Right lung (tissue), 10 donors: ENCODE measurements at places on chromosomes 1 and 21. TPM values are rescaled to one million over a fixed set of nuclear protein-coding genes. Genes with fewer than 3 reads are reported as not detected.

Gene AMPD1
- 3.0 TPM for polyA plus RNA-seq

Gene PTPRF
- 149 TPM for polyA plus RNA-seq

Gene PPIAL4G
- 0.05 TPM for polyA plus RNA-seq

Gene NFASC
- polyA plus RNA-seq = 1.7 TPM

Gene LYPLAL1
- 68.4 TPM for polyA plus RNA-seq

Gene IL10
- 0.42 TPM for polyA plus RNA-seq

Gene FALEC
- 0.95 TPM for polyA plus RNA-seq

Gene TCHH
- polyA plus RNA-seq = 0.07 TPM

Gene KISS1
- polyA plus RNA-seq = 0.35 TPM

Gene RHCE
- 4.9 TPM for polyA plus RNA-seq

Gene TEKT2
- polyA plus RNA-seq = 15.6 TPM

Gene C4BPB
- polyA plus RNA-seq = 0.46 TPM

Gene EFCAB7
- 22.3 TPM for polyA plus RNA-seq

Gene CFH
- polyA plus RNA-seq = 37.0 TPM

Gene KIF14
- 5.6 TPM for polyA plus RNA-seq

Gene ZNF281
- polyA plus RNA-seq = 20.8 TPM

Gene ANGPTL3
- 0.27 TPM for polyA plus RNA-seq

Gene KIRREL1
- polyA plus RNA-seq = 47.8 TPM

Gene SPATA17
- polyA plus RNA-seq = 8.5 TPM

Gene DEPDC1
- 8.1 TPM for polyA plus RNA-seq

Gene AKR7A3
- polyA plus RNA-seq = 0.86 TPM

Gene KTI12
- 5.1 TPM for polyA plus RNA-seq

Gene PERM1
- 0.15 TPM for polyA plus RNA-seq

Gene NEXN
- 33.0 TPM for polyA plus RNA-seq

Gene WNT9A
- polyA plus RNA-seq = 2.3 TPM

Gene SPATA21
- 0.08 TPM for polyA plus RNA-seq

Gene LRRIQ3
- 1.3 TPM for polyA plus RNA-seq

Gene PHLDA3
- polyA plus RNA-seq = 13.5 TPM

Gene ARHGAP30
- 3.9 TPM for polyA plus RNA-seq

Gene AGMAT
- polyA plus RNA-seq = 0.32 TPM

Gene SSU72
- polyA plus RNA-seq = 75.5 TPM

Gene DENND2C
- 4.3 TPM for polyA plus RNA-seq

Gene CD1B
- not detected for polyA plus RNA-seq

Gene KCNJ9
- 0.04 TPM for polyA plus RNA-seq

Gene SPRR1B
- polyA plus RNA-seq = not detected

Gene ADGRL2
- polyA plus RNA-seq = 306 TPM

Gene GSTM2
- 213 TPM for polyA plus RNA-seq

Gene OR6K3
- polyA plus RNA-seq = not detected

Gene NHLH1
- polyA plus RNA-seq = 0.18 TPM
